ENCODE measurements at places on chromosomes 13 and 19.

DNA sequence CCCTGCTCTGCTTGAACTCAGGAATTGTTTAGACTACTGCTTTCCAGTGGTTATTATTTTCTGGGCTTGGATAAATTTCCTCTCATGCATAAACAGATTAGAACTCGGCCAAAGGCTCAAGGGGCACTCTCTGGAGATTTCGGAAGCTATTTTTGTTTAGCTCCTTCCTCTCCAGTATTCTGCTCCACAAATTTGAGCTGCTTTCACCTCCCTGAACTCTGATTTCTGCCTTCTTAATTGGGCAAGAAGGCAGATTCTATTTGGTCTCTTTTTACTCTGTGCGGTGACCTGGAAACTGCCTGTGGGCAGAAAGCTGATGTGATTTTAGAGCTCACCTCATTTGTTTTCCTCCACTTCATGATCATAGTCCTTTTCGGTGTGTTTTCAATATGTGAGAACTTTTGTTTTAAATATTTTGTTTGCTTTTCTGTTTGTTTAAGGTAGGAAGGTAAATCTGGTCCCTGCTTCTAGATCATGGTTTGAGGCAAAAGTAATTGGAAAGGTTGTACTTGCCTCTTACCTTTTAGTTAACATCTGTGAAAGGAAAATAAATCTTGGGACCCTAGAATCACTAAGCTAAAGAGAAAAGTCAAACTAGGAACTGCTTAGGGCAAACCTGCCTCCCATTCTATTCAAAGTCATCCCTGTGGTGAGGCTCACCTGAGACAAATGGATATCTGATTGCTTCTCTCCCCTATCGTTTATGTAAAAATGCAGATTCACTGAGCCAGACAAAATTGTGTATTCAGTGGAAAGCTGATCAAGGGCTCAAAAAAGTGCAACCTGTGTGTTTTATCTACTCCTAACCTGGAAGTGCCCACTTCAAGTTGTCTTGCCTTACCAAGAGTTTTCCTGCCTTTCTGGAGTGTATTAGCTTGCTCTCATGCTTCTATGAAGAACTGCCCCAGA, 714.7 kb upstream of the PCDH20 start:
- no peak for DNase-seq

DNA sequence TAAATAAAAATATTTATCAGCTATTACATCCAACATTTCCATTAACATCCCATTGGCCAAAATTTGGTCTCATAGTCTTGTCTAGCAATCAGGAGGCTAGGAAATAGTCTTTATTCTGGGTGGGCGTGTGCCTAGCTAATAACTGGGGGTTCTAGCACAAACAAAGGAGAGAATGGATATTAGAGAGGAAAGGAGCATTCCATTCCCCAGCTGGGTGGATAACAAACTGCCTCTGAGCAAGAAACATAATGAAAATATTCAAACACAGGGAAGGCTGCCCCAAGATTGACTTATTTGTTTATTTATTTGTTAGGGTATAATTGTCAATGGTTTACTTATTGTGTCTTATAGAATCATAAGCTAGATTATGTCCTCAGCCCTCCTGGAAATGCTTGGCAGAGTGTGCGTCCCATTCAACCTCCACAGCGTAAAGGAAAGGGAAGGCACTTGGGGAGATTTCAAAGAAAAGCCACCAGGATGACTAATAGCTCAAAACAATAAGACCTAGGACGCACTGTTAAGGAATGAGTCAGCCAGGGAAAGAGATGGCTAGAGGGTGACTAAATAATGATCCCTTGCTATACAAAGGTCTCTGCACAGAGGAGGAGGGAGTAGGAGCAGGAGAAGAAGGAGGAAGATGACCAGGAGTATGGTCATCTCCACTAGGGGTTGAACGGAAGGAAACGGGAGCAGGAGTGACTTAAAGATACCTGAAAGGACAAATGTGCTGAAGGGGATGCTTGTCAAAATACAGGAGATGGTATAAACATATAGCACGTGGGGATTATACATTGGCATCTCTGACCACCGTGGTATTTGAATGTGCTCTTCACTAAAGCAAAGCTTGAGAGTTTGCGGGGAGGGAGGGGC, 23.5 kb upstream of the USP12 start:
- DNase-seq = no peak

GRCh38 chr19:3813473-3814392, 27.6 kb upstream of the MATK start:
- no peak for DNase-seq

GRCh38 chr19:20558011-20558410, 7.6 kb downstream of the ZNF737 start:
- no peak for DNase-seq

- DNase-seq = no peak
These were observed 233.0 kb downstream of the COL4A1 start for GRCh38 chr13:110073982-110074381.

GRCh38 chr13:112074139-112074865, 7.4 kb downstream of the SOX1 start:
- DNase-seq = no peak

DNA sequence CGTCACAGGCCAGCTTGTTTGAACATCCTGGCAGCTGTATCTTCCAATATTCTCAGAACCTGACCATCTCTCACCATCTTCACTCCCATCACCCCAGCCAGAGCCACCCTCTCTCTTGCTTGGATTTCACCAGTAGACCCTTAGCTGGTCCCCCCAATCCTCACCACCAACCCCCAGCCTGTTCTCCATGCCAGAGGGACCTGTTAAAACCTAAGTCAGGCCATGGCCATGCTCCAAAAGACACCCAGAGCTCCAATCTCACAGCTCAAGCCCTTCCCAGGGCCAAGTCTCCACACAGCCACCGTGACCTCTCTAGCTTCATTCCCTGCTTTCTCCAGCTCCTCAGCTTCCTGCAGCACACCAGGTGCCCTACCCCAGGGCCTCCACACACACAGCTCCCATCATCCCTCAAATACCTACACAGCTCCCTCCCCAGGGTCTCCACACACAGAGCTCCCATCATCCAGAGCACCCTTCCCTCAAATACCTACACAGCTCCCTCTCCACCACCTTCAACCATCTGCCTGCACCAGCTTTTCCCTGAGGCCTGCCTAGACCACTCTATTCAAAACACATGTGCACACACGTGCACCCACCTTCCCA, 13.8 kb downstream of the EPS8L1 start:
- no peak for DNase-seq

DNA sequence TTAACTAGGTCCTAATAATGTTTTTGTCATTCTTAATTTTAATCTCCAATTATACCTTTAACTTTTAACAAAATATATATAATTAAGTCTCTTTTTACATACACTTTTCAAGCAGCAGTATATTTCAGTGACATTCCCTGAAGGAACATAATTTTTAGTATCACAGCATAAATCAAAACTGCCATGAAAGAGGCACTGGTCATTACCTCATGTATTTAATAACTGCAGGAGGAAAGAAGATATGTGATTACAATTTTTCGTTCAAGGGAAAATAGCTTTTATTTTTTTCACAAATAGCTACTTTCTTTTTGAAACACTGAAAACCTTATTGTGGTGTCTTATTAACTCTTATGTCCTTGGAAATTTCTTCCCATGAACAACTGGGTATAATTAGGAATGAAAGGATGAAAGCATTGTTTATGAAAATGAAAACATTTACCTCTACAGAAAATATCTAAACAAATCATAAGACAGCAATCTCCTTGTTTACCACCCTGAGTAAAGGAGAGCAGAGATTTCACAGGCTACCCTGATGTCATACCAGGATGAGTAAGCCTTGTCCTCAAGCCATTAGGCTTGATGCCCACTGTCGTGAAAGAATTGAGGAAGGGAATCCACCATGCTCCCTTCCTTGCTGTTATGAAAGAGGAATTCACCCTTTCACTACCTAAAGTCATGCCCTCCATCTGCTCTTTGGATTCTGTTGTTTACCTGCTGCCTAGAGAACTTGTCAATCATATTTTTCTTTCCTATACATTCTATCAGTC, 877.2 kb upstream of the PCDH20 start:
- no peak for DNase-seq

- DNase-seq = no peak
These were observed 34.6 kb upstream of the SLC46A3 start for GRCh38 chr13:28753208-28753892.
